ENCODE measurements at places on chromosomes 7 and 10.
A peak's percentile ranks its signal among the peaks of the same experiment; 100 is the strongest.

DNA sequence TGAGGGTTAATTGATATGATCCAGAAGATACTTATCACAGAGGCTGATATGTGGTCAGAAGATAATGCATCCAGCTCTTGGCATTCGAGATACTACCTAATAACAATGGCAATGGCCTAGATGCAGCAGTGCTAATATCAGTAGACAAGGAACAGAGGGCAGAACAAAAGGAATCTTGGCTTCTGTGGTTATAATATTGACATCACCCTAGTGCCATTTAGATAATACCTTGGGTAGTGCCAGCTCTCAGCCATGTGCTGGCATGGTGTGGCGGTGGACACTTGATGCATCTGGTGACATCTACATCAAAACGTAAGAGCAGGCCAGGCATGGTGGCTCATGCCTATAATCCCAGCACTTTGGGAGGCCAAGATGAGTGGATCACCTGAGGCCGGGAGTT, 101.8 kb downstream of the CALN1 start:
- no peak for ATAC-seq

GRCh38 chr7:143455491-143455890, 12.2 kb downstream of the TAS2R60 start:
- no peak for ATAC-seq

DNA sequence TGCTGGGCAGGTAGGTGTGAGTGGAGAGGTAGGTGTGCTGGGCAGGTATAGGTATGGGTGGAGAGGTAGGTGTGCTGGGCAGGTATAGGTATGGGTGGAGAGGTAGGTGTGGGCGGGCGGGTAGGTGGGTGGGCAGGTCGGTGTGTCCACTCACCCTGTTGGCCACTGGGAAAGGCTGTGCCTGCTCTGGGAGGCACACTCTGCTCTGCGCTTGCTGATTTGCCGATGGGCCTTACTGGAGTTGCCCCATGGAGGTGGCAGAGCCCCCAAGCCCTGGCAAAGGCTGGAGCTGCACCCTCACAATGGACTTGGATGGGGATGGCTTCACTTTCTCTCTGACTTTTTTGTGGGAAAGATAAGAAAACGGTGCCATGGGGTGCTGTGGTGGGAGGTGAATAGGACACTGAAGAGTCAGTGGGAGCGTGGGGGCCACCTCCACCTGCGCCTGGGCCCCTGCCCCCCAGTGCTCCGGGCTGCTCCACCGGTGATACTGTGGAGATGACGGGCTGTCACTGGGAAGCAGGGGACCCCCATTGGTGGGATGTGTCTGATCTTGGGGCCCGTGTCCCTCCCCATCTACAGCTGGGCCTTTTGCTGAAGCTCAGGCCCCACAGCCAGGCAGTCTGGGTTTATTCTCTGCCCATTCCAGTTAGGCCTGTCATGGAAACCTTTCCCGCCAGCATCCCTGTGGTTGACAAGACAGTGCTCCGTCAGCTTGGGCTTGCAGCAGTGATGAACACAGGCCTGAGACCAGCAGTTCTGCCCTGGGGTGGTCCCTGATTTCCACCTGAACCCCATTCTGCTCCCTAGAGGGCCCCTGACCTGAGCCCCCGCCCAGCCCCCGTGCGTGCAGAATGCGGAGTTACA, 75.0 kb downstream of the NKX6-2 start:
- ATAC-seq = no peak

DNA sequence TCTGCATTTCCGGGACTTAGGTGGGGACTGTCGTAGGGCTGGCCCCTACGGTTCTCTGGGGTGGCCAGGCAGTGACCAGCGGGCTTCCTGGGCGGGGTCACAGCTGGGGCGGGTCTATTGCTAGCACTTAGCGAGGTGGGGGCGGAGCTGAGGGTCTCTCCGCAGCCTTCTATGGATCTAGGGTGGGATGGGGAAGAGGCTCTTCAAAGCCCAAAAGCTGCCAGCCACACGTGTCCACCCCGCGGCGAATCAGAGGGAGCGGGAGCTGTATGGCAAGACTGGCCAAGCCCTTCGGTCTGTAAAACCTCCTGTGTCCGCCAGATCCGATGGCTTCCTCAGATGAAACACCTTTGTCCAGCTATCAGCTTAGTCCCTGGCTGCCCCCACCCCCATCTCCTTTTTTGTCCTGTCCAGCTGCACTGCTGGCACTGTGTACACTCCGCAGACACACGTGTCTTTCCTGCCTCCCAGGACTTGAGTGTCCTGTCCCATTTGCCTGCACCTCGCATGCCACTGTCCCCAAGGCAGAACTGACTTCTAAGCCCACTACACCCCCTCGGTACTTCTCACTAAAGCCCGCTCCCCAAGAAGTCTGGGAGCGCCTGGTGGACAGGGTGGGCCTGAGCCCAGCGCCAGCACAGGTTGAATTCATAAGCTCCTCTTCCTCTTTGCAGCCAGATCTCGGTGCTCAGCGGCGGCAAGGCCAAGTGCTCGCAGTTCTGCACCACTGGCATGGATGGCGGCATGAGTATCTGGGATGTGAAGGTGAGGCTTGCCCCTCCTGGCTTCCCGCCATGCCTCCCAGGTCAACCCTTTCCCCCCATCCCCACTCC, 14.8 kb downstream of the PDAP1 start:
- peak; percentile 16 for ATAC-seq

GRCh38 chr7:27518561-27519350, 143.9 kb downstream of the HIBADH start:
- no peak for ATAC-seq

- no peak for ATAC-seq
Observed at GRCh38 chr10:108250936-108251620, 1086.6 kb upstream of the SORCS1 start.

- no peak for ATAC-seq
Observed at GRCh38 chr10:98391578-98391991, 23.4 kb downstream of the PYROXD2 start.

DNA sequence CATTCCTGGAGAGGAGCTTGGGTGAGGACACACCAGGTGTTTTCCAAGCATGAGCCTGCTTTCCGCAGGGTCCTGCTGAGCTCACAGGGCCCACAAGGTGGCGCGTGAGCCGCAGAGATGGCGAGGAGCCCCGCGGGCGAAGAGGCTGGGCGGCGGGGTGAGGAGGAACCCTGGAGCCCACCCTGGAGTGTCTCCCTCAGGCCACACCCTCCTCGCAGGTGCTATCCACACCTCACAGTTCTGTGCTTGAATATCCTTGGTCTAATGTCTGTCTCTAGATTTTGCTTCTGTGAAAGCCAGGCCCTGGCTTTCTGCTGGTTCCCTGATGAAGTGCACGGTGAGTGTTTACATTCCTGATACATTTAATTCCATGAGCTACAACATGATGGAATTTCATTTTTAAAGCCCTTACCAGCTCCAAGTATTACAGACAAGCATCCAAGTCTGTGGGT, 433.6 kb downstream of the ACTR3B start:
- no peak for ATAC-seq

Measured in stimulated activated memory B cell treated with anti-CD40 and anti-IgM and Interleukin-4, amounts not matched to agents 10 μg/mL and 1 μg/mL and 100 μg/mL, for 72 hours (primary cell).